T-helper 22 cell (primary cell): ENCODE measurements at places on chromosomes 13 and 19.

- no peak for DNase-seq
These were observed 99.0 kb upstream of the TSHZ3 start for GRCh38 chr19:31448221-31448657.

DNA sequence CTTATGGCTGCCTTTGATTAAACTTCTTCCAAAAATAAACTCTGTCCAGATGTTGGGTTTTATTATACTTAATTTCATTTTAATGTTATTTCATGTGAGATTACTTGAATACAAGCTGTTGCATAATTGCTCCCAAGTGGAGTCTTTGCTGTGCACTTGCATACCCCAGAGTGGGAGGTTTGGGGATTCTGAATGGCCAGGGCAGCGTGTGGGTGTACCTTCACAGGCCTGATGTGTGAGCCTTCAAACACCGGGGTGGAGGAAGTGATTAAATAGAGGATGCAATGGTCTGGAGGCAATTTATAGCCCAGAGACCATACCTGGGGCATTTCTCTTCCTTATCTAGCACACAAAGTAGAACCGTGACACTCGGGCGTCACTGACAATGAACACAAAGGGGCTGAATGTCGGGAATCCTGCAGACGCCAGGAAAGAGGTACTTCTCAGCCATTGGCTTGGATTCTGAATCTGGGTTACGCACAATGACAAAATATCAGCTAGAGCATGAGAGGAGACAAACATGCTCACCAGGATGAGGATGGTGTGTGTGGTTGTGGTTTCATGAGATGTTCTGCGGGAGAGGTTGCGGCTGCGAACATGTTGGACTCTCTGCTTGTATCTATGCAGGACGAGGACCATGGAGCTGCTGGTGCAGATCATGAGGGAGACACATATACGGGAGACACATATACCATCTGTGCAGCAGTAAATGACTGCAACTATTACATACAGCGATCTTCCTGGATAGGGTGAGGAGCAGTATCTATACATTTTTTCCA lies 7.1 kb upstream of the LILRA5 start:
- no peak for DNase-seq

- DNase-seq: no peak
These were observed 9.8 kb downstream of the PPP1R15A start for GRCh38 chr19:48881741-48882657.

GRCh38 chr19:15378534-15379082 lies 979 bp downstream of the AKAP8 start:
- DNase-seq: no peak

DNA sequence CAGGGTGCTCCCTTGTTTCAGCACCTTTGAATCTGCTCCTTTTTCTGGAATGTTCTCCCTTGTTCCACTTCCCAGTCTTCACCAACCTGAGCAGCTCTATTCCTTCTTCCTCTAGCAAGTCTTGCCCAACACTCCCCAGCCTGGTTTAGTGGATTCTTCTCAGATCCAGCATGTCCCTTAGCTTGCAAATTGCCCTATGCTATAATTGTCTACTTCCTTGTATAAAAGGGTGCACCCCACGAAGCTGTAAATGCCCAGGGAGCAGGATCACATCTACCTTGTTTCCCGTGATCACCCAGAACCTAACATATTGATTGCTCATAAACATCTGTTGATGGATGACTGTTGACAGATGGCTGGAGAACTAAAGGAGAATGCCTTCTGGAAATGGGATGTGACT lies 93.2 kb upstream of the C1QTNF9B start:
- no peak for DNase-seq

DNA sequence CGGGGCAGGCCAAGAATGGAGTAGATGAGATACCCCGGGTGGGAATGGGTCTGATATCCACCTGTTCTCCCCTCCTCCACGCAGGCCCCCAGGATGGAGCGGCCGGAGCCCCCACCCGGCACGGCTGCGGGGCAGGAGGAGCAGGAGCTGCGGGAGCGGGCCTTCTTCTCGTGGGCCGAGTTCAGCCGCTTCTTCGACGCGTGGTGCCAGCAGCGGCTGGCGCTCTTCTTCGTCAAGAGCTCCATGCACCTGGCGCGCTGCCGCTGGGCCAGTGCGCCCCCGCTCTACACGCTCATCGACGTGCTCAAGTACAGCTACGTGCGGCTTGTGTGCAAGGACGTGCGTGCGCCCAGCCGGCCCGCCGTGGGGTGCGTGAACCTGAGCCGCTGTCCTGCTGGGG lies 1.2 kb downstream of the ZSWIM9 start:
- DNase-seq: no peak
